ENCODE measurements at places on chromosomes 13 and 19. TPM values are rescaled to one million over a fixed set of nuclear protein-coding genes. Genes with fewer than 3 reads are reported as not detected.
A peak's percentile ranks its signal among the peaks of the same experiment; 100 is the strongest.

Gene IL11
- 0.32 TPM for total RNA-seq

Gene MED16
- 77.4 TPM for total RNA-seq

Gene ZNF541
- total RNA-seq, result 0.22 TPM

Gene OR10H2
- total RNA-seq, result not detected

Gene EPSTI1
- total RNA-seq, result 19.1 TPM

Gene ARHGEF1
- total RNA-seq, result 84.9 TPM

Gene UBE2L5
- total RNA-seq, result not detected

GRCh38 chr13:64697226-64697625, 2532.9 kb downstream of the PCDH9 start:
- no peak for DNase-seq

DNA sequence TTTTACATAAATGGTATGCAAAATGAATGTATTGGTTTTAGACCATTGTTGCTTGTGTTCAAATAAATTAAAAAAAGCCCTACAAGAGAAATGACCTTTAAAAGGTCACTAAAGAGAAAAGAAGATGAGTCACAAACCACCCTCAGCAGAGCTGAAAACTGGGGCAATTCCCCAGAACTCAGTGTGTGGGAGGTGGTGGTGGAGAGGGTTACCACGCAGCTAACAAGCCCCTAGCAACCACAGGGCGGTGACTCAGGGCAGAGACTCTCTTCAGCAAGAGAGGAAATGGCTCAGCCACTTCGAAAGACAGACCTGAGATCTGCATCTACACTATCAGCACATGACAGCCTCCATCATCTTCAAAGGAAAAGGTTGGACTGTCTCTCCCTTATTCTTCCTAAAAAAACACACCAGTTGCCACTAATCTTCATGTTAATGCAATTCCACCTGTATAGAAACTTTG, 29.4 kb upstream of the NDFIP2 start:
- DNase-seq, result peak; percentile 38

DNA sequence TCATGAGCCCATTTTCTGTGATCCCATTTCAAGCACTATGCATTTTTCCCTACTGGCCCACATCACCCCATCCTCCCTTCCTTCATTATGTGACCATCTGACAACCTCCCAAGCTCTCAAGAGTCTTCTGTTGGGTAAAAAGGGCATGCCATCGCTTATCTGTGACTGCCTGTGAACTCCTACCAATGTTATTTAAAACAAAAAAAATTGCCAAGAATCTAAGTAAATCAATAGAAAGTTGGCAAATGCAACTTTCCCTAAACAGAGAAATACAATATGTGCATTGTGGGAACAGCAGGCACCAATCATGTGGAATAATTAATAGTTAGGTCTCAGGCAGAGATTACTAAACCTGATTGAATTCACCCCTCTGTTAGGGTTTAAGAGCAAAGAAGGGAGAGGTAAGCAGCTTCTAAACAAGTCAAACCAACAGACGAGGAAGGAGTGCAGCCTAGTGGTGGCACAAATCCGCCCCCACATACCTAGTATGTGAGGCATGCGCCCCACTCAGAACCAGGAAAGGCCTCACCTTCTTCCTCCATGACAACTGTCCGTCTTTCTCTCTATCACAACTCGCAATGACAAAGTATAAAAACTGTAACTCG, 29.8 kb downstream of the DZIP1 start:
- DNase-seq, result no peak

GRCh38 chr13:98286799-98287198, 109.7 kb upstream of the RNF113B start:
- DNase-seq, result no peak

- peak; percentile 53 for DNase-seq
These were observed 9.3 kb downstream of the MPND start for GRCh38 chr19:4352701-4353121.

DNA sequence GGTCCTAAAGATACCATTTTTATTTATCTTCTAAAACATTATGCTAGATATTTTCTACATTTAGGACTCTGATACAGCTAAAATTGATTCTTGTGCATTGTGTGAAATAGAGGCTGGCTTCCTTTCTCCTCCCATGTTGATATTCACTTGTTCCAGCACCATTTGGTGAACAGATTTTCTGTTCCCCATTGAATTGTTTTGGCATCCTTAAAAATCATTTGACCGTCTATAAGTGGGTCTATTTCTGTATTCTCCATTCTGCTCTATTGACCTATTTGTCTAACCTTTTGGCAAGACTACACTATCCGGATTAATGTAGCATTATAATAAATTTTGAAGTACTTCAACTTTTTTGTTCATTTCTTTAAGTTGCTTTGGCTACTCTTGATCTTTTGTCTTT, 2689.2 kb downstream of the PCDH9 start:
- no peak for DNase-seq

GRCh38 chr13:41590122-41590521, 132.8 kb downstream of the RGCC start:
- DNase-seq, result no peak

- no peak for DNase-seq
These were observed 50.3 kb downstream of the ARHGEF7 start for GRCh38 chr13:111165241-111166010.

DNA sequence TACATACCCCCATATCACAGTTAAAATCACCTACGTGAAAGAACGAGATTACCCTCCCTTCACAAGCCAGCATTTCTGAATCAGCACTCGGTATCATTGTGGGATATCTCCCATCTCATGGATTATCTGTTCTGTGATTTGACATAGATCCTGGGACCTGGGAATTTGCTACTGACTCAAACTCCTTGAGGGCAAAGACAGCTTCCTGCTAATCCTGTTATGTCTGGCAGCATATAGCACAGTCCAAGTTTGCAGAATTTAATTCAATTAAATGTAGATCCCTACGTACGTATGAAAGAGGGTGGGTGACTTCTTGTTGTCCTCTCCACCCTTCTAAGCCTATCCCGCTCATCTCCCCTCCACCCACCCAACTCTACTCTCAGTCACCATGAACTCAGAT, 476.5 kb downstream of the KLF5 start:
- no peak for DNase-seq

DNA sequence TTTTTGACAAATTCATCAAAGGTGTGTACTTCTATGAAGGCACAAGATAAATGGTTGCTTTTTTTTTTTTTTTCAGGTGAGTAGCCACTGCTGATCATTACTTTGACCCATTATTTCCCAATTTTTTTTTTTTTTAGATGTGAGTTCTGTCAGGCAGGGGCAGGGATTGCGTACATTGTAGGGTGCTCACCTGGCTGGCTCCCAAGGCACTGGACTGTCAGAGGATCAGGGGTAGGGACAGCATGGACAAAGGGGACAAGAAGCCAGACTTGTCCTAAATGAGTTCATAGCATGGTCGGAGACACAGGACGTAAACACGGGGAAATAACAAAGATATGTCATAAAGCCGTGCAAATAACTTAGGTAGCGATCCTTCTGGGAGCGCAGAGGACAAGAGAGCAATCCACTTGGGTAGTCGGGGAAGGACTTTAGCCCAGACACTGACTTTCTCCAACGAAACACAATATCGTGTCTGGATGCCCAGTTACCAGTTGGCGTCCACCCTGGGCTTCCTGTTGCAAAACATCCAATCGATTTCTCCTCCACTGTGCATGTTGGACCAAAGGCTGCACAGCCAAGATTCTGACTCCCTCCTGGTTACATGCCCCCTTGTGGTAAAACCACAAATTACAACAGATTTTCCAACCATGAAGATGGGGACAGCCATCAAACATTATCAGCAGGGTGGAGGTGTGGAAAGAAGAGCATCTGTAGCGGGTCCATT, 27.5 kb upstream of the KATNAL1 start:
- no peak for DNase-seq

DNA sequence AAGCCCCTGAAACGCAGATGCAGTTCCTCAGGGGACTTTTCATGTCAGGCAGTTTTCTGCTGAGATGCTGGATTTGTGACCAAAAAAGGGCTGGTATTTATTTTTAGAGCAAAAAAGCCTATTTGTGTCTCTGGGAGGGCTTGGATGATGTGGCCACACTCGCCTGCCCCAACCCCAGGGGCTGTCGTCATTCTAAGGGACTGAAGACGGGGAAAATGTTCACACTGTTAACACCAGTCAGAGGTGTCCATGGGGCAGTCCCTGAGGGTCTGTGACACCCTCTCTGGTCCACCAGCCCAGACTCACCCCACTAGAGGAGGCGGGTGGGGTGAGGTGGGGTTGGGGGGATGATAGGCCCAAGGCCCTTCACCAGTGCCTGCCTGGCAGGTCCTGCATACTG, 15.9 kb upstream of the EPHX3 start:
- DNase-seq, result no peak

DNA sequence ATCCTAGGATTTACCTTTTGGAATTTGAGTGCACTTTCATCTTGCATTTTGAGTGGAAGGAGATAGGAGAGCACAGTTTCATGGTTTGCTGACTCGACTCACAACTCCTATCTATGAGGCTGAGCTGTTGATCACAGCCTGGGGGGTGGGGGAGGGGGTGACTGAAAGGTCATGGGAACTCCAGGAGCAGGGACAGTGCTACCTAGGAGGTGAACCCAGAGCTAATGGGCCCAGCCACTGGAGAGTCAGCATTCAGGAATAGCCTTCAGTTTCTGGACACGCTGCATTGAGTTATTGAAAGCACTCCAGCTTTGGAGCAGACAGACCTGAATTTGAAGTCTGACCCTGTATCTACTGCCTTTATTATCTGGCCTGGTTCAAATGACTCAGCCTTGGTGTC, 339.9 kb downstream of the SLC7A1 start:
- no peak for DNase-seq

GRCh38 chr19:6812612-6813011, 40.1 kb downstream of the VAV1 start:
- DNase-seq, result no peak

GRCh38 chr13:113981611-113982295, 7.9 kb upstream of the C13orf46 start:
- peak; percentile 50 for DNase-seq

- no peak for DNase-seq
These were observed 2.4 kb downstream of the LNX2 start for GRCh38 chr13:27617881-27618321.

GRCh38 chr19:12864721-12865715, 16.2 kb downstream of the DNASE2 start:
- peak; percentile 44 for DNase-seq

DNA sequence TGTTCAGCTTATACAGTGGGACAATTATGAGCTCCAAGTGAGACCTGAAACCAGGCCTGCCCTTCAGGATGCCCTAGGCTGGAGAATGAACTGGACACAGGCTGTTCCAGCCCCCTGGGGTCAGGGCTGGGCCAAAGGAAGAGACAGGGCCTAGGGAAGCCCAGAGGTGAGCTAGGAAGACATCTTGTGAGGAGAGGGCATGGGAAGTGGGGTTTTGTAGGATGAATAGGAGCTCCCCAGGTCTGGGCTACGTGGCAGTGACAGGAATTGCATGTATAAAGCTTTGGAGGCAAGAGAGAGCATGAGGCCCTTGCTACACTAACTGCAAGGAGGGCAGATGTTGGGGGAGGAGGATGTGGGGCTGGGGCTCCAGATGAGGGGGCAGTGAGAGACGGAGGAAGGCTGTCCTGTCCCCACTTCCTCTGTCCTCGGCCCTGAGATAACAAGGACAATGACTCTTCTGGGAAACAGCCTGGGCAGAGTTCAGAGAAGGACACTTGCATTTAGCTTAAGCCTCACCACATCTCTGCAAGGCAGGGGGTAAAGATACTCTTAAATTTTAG, 1.5 kb upstream of the TBXA2R start:
- no peak for DNase-seq

DNA sequence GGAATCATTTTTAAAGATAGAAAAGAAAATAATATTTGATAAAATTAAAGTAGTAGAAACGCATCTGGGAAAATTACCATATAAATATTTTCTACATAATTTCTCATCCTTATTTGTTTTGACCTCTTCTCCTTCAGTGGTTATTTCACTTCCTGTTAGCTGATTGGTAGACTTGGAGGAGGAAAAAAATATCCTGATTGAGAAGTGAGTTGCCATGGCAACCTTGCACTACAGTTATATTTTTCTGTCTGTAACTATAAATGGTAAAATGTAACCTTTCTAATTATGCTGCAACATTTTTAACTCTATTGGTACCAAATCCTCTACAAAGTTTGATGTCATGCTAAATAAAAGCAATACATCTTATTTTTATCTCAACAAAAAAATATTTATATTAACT, 45.2 kb downstream of the SCEL start:
- no peak for DNase-seq

GRCh38 chr19:703651-704446, 4.9 kb upstream of the PALM start:
- DNase-seq, result peak; percentile 67

- DNase-seq, result no peak
These were observed 1780.5 kb upstream of the MIR17HG start for GRCh38 chr13:89567025-89567424.

DNA sequence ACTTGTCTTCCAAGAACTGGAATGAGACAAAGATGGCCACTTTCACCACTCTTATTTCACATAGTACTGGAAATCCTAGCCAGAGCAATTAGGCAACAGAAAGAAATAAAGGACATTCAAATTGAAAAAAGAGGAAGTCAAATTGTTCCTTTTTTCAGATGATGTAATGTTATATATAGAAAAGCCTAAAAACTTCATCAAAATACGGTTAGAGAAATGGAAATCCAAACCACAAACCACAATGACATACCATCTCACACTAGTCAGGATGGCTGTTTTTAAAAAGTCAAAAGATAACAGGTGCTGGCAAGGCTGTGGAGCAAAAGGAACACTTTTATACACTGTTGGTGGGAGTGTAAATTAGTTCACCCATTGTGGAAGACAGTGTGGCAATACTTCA, 113.3 kb upstream of the SPRY2 start:
- DNase-seq, result no peak

- no peak for DNase-seq
These were observed 125.2 kb downstream of the LACC1 start for GRCh38 chr13:44004878-44005277.
